ENCODE measurements at places on chromosomes 6 and 20.

GRCh38 chr6:41561931-41562911 lies 16.0 kb downstream of the FOXP4 start:
- DNase-seq = no peak

DNA sequence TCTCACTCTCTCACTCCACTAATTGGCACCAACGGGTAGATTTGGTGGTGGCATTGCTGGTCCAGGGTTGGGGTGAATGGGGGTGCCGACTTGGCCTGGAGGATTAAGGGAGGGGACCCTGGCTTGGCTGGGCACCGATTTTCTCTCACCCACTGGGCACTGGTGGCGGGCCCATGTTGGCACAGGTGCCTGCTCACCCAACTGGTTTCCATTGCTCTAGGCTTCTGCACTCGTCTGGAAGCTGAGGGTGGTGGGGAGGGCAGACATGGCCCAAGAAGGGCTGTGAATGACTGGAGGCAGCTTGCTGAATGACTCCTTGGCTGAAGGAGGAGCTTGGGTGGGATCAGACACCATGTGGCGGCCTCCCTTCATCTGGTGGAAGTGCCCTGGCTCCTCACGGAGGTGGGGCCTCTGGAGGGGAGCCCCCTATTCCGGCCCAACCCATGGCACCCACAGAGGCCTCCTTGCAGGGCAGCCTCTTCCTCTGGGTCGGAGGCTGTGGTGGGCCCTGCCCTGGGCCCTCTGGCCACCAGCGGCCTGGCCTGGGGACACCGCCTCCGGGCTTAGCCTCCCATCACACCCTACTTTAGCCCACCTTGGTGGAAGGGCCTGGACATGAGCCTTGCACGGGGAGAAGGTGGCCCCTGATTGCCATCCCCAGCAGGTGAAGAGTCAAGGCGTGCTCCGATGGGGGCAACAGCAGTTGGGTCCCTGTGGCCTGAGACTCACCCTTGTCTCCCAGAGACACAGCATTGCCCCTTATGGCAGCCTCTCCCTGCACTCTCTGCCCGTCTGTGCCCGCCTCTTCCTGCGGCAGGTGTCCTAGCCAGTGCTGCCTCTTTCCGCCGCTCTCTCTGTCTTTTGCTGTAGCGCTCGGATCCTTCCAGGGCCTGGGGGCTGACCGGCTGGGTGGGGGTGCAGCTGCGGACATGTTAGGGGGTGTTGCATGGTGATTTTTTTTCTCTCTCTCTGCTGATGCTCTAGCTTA lies 11.2 kb downstream of the VEGFA start:
- DNase-seq = no peak

GRCh38 chr6:56647172-56647762 lies 4.6 kb upstream of the DST start:
- no peak for DNase-seq

- no peak for DNase-seq
Observed at GRCh38 chr6:101212640-101213039, 180.9 kb upstream of the GRIK2 start.

GRCh38 chr6:51812231-51812630 lies 275.2 kb downstream of the PKHD1 start:
- DNase-seq = no peak

GRCh38 chr6:129472239-129472638 lies 237.7 kb downstream of the ARHGAP18 start:
- no peak for DNase-seq

All from cardiac fibroblast (primary cell).